ENCODE measurements at places on chromosomes 2 and 18.

DNA sequence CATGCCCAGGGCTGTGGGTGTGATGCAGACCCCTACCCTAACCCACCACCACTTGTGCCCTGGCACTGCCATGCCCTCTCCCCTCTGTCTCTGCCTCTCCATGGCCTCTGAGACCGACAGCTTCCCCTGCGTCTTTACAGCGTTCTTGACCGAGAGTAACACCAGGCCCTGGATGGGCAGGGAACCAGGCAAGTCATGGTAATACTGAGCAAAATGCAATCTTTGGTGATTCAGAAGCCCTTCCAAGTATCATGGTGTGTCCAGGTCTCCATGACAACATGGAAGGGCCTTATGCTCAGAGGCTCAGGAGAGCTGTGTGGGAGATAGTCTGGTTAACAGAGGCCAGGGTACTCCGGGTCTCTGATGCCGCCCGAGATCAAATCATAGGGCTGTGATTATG, 176.1 kb downstream of the KLHL29 start:
- no peak for DNase-seq

DNA sequence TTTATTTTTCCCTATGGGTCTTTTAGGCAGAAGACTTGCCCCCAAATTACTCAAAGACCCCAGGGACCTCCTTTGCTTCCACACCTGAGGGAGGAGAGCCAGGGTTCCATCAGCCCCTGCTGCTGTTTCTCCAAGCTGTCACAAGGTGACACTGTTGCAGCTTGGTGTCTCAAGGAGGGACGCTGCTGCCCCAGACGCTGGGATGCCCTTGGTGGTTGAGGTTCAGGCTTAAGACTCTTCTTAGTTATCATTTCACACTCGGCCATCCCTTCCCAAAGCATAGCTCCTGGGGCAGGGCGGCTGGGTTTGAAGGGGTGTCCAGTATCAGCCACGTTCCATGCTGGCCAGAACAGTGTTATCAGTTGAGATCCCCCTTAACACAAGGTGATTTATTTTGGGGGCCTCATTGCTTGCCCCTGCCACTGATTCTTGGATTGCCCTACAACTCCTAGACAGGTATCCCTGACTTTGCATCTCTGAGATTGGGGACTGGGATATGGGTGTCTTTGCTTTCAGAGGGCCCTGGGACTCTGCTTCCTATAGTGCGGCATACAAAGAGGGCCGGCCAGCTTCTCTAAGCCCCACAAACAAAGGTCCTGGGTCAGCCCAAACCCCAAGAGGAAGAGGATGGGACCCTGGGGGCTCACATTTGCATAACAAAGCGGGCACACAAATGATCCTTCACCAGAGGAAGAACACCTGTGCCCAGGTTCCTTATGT, 22.7 kb downstream of the GPR55 start:
- DNase-seq, result no peak

GRCh38 chr2:240643093-240643810, 18.0 kb downstream of the GPR35 start:
- no peak for DNase-seq

DNA sequence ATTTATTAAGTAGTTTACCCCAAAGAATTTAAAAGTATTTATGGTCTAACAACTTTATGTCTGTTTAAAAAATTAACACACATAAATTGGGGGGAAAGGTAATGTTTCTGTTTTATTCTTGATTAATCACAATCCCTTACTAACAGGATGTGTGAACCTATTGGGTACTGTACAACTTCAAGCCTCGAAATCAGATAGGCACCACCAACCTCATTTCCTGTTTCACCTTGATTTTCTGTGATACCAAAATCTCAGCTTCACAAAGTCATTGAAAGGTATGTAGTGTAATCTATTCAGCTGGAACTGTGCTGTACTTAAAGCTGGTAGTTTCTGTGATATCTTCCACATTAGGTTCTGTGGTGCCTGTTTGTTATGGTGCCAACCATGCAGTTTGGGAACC, 4.0 kb downstream of the RNMT start:
- no peak for DNase-seq

DNA sequence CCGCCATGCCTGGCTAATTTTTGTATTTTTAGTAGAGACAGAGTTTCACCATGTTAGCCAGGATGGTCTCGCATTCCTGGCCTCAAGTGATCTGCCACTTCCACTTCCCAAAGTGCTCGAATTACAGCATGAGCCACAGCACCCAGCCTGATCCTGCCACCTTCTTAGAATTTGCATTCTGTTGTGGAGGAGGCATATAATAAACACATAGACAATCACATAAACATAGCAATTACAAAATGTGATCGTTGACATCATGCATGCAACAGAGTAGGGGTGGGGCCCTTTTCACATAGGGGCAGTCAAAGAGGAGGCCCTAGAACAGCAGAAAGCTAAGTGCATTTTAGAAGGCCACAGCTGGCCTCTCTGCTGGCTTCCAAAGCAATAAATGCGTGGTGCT, 39.9 kb upstream of the TSPYL6 start:
- no peak for DNase-seq

GRCh38 chr2:132489150-132489549, 72.5 kb downstream of the GPR39 start:
- DNase-seq, result no peak

- no peak for DNase-seq
These were observed 73.8 kb downstream of the TGFA start for GRCh38 chr2:70479816-70480215.

- no peak for DNase-seq
These were observed 132.1 kb downstream of the MBP start for GRCh38 chr18:77000527-77000926.

Data from cortex of kidney (tissue), 1 donor.